ENCODE measurements at places on chromosomes 12 and 14.
A peak's percentile ranks its signal among the peaks of the same experiment; 100 is the strongest.

GRCh38 chr14:92945544-92945943, 22.6 kb downstream of the CHGA start:
- no peak for DNase-seq

DNA sequence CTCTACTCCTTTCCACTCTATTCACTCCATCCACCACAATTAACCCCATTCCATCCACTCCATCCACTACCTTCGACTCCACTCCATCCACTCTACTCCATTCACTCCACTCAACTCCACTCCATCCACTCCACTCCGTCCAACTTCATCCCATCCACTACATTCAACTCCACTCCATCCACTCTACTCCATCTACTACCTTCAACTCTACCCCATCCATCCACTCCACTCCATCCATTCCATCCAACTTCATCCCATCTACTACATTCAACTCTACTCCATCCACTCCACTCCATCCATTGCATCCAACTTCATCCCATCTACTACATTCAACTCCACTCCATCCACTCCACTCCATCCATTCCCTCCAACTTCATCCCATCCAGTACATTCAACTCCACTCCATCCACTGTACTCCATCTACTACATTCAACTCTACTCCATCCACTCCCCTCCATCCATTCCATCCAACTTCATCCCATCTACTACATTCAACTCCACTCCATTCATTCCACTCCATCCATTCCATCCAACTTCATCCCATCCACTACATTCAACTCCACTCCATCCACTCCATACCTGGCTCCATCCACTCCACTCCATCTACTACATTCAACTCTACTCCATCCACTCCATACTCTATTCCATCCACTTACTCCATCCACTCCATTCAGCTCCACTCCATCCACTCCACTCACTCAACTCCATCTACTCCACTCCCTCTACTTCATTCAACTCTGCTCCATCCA, 16.4 kb downstream of the HNF1A start:
- DNase-seq = no peak

DNA sequence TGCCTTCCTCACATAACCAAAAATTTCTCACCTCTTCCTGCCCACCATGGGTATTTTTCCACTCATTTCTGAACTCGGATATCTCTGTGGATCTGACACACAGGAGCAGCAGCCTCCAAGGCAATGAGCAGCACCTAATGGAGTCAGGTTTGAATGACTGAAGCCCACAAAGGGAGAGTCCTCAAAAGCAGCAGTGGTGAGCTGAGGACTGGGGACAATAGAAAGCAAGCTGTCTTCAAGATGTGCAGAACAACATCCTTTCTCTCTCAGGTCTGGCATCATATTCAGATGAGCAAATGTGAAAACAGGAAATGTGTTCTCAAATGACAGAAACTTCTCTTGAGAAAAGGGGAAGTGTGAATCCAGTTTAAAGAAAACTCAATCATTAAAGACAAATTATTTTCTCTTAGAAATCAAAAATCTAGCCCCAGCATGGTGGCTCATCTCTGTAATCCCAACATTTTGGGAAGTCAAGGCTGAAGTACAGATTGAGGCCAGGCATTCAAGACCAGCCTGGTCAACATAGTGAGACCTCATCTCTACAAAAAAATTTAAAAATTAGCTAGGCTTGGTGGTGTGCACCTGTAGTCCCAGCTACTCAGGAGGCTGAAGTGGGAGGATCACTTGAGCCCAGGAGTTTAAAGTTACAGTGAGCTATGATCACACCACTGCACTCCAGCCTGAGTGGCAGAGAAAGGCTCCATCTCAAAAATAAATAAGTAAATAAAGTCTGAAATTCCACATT, 54.2 kb downstream of the C12orf42 start:
- DNase-seq = peak; percentile 49

DNA sequence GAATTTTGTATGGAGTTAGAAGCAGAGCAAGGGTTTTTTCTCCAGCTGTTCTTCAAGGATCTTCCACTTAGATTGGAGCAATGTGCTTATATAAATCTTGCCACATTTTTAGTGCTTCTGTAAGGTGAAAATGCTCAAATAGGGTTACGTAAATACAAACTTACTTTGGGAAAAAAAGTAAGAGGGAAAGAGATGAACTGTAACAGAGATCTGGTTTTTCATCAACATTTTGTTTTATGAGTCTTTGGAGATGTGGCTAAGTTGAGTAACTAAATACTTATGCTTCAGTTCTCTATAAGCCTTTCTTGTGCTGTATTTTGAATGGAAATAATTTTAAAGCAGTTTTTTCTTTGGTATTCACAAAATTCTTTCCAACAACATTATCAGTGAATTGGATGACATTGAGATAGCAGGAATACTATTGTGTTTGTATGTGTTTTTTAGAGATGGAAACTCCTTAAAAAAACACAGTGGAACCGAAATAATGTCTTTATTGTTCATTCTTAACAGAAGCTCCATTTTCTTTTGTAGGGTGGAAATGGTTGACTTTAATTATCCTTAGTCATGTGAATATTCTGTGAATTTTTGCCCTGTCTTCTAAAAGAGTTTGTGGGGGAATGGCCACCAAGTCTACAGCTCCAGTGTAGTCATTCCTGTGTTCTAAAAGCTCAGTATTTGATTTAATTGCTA, 45.7 kb downstream of the NPAS3 start:
- DNase-seq = no peak

DNA sequence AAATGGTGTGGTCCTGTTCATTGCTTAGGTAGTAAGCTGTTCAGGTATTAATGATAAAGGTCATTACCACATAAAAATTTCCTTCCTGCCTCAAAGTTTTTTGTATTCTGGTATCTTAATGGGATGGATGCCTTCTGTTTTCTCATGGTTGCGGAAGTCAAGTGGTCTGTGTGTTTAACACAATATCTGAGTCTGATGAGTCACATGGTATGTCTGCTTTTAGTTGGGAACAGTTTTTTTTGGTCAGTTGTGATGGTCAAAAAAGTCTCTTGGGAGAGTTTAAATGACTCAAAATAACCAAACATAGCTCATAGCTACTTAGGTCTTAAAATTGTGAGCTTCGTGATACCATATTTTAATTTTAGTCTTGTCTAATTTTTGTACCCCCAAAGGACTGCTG, 40.7 kb downstream of the STK38L start:
- no peak for DNase-seq

DNA sequence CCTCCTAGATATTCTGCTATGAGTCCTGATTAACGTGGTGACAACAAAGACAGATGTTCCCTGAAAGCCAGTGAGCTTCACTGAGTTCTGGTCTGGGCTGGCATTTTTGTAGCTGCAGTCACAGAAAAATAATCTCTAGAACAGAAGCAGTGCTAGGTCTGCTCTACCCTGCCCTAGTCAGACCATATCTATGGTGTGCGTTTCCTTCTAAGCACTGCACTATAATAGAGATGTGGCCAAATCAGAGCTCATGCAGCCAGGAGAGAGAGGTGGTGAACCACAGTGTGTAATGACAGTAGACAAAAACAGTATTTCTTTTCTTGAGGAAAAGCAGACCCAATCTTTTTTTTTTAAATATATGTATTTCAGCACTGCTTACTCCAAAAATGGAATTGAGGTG, 76.3 kb downstream of the CMAS start:
- DNase-seq = no peak

Data from GM12891 (cell line).